Activated naive CD4-positive, alpha-beta T cell treated with anti-CD3 and anti-CD28 coated beads, Interleukin-2, amount 10 ng/mL, durations not matched to agents 7 days and 5 days (primary cell): ENCODE measurements at places on chromosomes 13 and 19.

GRCh38 chr13:99636728-99637353 is 135.6 kb downstream of the TM9SF2 start:
- no peak for DNase-seq

DNA sequence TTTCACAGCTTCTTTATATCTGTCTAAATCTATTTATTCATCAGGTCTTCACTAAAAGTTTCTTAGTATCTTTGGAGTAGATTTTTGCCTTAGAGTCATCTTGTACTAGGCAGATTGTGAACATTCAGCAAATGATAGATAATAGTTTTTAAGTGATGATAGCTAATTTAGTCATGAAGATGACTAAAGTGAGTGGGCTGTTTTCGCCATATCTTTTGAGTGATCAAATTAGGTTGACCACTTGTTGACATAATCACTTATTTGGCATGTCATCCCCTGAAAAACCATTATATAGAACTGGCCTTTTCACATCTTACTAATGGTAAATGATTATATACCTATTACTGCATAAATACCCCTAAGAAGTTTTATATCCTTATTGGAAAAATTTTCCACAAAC is 999.2 kb downstream of the PCDH17 start:
- DNase-seq = no peak

DNA sequence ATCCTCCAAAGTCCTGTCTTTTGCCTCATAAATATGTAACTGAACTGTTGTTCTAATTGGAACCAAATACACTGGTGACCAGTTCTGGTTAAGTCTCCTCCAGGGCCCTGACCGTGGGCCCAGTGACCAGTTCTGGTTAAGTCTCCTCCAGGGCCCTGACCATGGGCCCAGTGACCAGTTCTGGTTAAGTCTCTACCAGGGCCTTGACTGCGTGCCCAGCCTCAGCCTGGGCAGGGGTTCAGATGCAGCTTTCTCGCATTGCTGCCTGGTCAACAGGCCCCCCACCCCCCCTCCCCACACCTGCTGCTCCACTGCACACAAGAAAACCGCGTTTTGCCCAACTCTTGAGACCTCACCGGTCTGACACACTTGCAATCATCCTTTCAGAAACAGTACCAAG is 3.8 kb upstream of the GRTP1 start:
- no peak for DNase-seq

DNA sequence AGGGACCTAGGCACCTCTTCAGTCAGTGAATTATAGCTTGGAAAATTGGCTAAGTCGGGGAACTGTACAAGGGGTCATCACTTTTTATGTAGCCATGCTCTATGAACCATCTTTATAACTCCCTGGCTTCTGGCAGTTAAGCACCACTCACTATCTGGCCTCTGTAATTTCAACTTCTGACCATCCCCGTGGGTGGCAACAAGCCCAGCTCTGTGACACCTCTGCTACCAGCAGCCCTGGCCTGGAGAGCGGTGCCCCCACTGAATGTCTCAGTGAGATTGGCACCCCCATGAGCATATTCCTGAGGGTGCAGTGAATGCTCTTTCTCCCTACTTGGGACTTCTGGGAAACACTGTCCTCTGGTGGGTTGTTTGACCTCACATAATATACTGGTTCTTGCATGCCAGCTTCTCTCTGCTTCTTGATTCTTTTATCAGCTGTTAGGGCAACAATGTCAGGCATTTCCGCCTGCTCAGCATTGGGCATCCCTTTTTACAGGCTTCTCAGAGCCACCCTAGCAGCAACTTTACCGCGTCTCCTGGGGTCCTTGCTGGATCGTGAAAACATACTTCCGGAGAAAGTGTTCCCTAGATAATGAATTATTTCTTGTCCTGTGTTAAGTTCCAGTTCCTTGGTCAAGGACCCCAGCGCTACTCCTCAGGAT is 10.4 kb downstream of the KL start:
- no peak for DNase-seq
